Stimulated activated CD4-positive, alpha-beta T cell treated with anti-CD3 and anti-CD28 coated beads, Interleukin-1b, Interleukin-23, amount 100 ng/mL, for 4 hours (primary cell): ENCODE measurements at places on chromosomes 1 and 21.

DNA sequence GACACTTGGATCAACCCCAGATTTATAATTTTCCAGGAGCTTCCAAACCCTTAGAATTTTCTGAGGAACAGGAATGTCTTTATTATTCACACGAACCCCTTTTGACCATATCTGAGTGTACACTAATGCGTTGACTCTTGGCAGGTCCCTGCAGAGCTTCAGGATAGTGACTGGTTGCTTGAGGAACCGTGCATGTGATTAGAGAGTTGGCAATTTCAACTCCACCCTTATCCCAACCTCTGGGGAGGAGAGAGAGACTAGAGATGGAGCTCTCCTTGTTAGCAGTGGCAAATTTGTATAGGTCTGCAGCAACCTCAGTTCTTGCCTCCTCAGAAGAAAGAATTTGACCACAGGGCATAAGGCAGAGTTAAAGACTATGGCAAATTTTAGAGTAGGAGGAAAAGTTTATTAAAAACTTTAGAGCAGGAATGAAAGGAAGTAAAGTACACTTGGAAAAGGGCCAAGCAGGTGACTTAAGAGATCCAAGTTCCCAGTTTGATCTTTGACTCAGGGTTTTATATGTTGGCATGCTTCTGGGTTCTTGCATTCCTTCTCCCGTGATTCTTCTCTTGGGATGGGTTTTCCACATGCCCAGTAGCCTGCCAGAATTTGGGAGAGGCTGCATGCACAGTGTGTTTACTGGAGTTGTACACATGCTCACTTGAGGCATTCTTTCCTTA is 93.8 kb upstream of the ETV3 start:
- no peak for DNase-seq

DNA sequence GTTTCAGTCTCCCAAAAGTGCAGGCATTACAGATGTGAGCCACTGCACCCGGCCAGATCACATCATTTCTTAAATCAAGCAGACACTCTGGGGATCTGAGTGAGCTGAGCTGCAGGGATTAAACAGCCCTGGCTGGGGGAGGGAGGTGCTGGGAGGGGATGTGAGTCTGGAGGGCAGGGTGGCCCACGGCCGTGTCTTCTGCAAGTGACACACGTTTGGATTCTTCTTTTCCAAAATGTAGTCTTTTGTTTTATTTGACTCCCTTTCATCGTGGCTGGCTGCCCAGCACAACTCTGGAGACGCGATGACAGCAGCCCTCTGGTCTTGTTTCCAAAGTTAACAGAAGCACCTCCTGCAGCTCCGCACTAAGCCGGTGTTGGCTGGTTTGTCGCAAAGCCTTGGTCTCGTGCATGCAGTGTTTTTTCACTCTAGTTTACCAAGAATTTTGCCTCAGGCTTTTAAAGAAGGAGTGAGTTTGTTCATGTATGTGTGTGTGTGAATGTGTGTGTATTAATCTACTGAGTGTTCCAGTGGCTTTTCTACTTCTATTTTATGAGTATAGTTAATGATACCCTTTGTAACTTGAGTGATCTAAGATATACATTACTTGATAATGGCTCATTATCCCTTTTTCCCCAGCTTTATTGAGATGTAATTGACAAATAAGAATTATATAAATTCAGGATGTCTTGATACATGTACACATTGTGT is 2.8 kb upstream of the KRTAP10-5 start:
- no peak for DNase-seq

GRCh38 chr1:184362876-184363275 is 24.0 kb upstream of the C1orf21 start:
- DNase-seq: no peak

DNA sequence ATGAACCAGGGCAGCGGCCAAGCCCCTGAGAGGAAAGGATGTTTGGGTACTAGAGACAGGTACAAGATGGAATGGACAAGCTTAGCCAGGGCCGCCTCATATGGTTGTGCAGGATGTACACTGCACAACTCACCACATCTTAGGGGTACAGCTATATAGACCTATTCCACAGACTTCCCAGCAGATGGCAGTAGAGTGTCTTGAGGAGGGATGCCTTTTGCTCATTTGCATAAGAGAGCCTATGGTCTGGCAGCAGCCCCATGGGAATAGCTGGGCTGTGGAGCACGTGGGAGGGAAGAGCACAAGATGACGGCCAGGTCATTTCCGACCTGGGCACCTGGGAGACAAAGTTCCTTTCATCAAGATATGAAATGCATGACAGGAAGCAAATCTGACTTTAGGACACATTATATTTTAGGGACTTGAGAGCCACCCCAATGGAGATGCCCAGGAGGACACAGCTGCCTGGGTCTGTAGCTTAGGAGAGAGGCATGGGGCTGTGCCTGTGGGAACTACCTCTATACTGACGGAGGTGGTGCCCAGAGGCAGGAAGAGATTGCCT is 215.5 kb downstream of the KCNJ6 start:
- peak; percentile 1 for DNase-seq

GRCh38 chr1:76230842-76231281 is 156.3 kb downstream of the ST6GALNAC3 start:
- no peak for DNase-seq

- DNase-seq: peak; percentile 26
Measured at GRCh38 chr1:116986421-116987255, 14.9 kb upstream of the CD101 start.

DNA sequence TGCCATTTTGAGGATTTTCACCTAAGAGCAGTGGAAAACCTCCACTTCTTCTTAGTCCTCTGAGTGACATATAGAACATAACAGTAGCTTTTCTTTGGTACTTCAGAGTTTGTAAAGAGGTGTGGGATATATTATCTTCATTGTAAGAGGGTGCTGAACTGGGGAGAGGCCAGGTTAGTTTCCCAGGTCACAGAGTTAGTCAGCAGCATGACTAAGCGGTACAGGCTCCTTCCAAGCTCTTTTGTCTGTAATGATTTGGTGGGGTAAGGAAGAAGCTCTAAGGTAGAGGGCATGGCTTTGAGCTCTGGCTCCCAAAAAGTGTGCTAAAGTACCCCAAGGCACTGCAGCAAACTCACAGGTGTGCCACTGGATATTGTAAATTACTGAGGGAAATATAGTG is 325.0 kb upstream of the PLXNA2 start:
- DNase-seq: no peak

- peak; percentile 11 for DNase-seq
Measured at GRCh38 chr1:160522622-160523345, at the start of gene SLAMF6. TSS of gene SLAMF6 (minus strand) at chr1:160523255. CDS start at chr1:160523192, 63 bp downstream.

DNA sequence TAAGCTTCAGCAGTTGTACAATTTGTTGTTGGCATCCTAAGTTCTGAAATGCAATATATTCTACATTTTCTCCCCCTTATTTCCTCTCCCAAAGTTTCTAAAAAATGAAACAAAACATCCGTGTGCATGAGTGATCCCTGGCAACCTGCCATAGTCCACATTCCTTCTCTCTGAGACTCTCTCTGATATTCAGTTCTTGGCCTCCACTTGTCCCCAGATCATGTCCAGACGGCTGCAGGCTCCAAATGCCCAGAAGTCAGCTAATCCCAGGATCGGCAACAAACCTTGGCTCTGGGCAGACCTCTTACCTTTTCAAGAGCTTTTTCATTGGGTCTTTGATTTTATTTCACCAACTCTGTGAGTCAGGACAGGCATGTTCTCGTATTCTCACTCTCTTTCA is 187.8 kb downstream of the ETS2 start:
- no peak for DNase-seq

GRCh38 chr1:21251773-21252471 is 38.3 kb downstream of the ECE1 start:
- DNase-seq: no peak

DNA sequence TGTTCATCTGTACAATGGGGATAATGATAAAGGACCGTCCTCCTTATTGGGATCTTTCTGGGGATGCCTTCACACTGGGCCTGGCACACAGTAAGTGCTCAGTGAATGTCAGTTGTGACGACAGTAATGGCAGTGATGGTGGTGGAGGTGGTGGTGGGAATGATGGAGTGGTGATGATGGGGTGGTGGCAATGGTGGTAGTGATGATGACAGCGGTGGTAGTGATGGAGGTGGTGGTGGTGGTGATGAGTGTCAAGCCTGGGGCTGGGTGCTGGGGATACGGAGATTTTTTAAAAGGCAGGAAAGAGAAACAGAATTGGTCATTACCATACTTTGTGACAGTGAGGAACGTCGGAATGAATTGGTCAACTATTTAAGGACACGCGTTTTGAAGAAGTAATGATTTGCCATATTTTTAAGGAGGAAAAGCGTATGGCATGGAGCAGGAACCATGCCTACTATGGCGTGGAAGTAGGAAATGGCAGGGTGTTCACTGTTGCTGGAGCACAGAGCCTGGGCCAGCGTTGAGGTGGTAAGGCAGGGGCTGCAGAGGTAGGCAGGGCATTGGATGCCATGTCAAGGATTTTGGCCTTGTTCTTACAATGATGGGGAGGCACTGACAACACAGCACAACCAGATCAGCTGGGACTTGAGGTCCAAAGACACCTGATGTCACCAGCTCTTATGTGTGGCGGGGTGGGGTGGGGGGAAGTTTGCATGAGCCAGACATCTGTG is 128.7 kb downstream of the ACTL8 start:
- no peak for DNase-seq

- no peak for DNase-seq
Measured at GRCh38 chr1:18805925-18806849, 53.3 kb downstream of the TAS1R2 start.

DNA sequence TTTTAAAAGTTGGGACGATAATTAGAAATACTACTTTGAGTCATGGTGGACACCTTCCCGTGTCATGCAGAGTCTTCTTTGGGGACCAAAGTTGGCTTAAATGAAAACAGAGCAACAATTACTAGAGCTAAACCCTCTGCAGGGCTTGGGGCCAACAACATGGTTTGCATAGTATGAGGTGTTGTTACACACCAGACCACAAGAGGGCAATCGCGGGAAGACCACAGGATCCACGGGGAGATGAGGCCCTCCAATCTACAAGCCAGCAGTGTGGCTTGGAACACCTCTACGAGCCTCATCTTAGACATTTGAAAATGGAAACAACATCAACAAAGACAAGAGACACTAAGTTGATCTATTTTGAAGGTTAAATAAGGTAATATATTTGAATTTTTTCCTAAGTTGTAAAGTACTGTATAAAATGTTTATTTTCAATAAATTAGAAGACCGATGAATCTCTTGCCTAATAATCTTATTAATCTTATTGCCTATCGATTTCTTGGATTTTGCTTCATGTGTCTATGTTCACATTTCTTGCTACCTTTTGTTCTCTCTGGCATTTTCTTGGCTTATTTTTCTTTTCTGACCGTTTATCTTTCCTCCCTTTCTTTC is 8.2 kb upstream of the SMCP start:
- DNase-seq: peak; percentile 19

DNA sequence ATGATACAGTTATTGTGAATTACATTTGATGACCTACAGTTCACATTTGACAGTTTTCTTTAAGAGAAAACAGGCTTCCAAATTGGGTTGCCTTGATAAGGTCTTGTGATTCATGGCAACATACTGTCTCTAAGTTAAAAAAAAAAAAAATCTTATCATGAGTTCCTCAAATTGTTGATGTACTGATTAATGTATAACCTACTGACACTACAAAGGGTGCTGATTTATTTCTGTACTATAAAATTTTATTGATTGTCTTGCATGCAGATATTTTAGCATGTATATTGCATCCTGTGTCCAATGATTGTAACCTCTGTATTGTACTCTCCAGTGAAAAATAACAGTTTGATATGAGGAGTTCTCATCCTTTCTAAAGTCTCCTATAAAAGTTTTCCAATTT is 197.3 kb upstream of the IVNS1ABP start:
- no peak for DNase-seq

DNA sequence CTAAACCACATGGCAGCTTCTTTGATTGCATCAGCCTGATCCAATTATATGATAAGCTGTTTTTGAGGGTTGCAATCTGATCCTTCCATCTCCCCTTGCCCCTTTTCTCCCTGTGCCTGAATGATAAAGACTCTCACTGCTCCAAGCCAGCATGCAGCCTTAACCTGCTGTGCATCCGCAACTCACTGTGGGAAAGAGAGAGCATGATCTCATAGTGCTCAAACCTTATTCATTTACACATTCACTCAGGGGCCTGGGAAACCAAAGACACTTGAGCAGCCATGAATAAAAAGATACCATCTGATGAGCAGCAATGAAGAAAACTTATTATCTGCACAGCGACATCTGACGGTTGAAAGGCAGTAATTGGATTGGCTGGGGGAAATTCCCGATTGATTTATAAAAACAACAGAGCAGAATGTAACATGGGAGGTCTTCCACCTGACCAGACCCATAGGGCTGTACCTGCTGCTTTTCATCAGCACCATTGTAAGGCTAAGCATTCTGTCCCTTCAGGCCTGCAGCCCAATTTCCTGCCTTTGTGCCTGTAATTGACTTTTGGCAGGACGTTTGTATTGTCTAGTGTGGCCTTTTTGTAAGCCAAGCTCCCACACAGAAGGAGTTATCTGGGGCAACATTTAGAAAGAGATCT is 62.5 kb downstream of the KIAA0040 start:
- no peak for DNase-seq

DNA sequence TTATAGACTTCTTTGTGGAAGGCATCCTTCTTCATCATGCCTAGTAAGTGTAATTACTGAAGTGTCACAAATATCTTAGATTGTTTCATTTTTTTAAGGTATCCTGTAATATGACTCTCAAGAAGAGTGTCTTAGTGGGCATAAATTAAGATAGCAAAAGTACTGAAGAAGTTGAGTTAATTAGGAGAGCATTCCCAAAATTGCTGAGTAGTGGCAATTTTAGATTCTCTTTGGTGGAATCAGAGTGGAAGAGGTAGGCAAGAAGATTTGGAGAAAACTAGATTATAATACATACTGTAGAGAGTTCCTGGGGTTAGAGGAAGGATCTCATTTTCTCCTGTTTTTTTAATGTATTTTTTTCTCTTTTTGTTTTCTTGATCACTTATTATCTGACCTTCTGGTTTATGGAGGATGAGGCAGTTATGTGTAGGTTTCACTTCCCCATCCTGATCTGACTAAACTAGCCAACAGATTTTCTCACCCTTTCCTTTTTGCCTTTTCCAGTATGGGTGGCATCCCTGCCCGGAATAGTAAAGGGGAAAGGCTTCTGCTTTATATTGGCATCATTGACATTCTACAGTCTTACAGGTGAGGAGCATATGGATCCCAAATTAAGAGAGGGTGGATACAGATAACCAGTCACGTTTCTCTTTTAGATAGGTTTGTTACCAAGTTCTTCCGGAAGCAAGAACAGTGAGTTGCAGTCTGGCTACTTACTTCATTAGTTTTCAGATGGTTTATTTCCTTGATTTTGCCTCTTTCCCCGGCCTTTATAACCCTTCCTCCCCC is 16.7 kb upstream of the PSMD4 start:
- DNase-seq: no peak

DNA sequence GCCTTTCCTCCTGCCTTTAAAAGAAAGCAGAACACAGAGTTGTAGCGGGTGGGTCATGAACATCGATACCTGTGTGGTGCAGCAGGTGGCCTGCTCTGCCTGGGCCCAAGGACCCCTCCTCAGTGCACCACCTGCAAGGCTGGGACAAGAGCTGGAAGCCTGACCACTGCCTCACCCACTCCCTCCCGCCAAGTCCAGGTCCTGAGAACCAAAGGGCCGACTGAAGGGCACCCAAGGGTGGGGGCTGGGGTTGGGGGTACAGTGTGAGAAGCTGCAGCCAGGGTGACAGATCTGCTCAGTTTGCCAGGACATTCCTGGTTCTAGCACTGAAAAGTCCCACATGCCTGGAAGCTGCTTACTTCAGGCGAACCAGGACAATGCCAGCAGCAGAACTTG is 36.1 kb downstream of the NTPCR start:
- no peak for DNase-seq

GRCh38 chr1:156025876-156026275 is 5.1 kb upstream of the SSR2 start:
- DNase-seq: no peak
